ENCODE measurements at places on chromosomes 1 and 21.

GRCh38 chr1:160997323-160998038 lies 23.5 kb downstream of the F11R start:
- DNase-seq: peak; percentile 12

DNA sequence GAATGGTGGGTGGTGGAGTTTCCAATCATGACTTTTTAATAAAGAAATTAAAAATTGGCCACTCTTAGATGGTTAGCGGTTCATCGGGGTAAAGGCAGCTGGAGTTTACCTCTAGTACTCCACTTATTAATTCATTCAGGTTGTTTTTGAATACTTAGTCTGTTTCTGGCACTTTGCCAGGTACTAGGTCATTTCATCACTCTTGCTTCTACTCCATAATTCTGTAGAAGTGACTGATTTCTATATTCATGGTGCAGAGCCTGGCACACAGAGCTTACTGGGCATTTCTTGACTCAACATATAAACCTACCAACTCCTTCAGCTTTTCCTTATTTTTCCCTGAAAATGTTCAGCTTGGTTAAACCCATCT lies 31.5 kb downstream of the FOXD2 start:
- DNase-seq: no peak

GRCh38 chr1:47656719-47657685 lies 219.2 kb downstream of the FOXD2 start:
- DNase-seq: no peak

- DNase-seq: no peak
Measured at GRCh38 chr1:908661-909060, 15.1 kb upstream of the SAMD11 start.

DNA sequence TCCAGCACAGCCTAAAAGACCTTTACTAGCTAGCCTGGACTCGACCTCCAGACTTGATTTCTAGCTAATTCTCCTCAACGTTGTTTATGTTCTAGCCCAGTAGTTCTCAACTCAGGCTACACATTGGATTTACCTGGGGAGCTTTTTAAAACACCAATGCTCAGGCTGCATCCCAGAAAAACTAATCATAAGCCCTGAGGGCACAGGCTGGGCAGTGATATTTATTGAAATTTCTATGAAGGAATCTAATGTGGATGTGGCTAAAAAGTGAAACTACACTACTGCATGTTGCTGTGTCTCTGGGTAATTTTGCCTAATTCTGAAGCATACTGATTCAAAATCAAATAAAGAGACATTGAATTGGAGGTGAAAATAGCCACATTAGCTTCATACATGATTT lies 479.4 kb downstream of the KCNT2 start:
- no peak for DNase-seq

- DNase-seq: no peak
Measured at GRCh38 chr1:194889310-194889709, 1702.9 kb upstream of the B3GALT2 start.

All from stimulated activated CD8-positive, alpha-beta memory T cell treated with anti-CD3 and anti-CD28 coated beads, Interleukin-7, amount 100 ng/mL, for 4 hours (primary cell).